Non-pigmented ciliary epithelial cell (primary cell): ENCODE measurements at places on chromosomes 7 and 10.

DNA sequence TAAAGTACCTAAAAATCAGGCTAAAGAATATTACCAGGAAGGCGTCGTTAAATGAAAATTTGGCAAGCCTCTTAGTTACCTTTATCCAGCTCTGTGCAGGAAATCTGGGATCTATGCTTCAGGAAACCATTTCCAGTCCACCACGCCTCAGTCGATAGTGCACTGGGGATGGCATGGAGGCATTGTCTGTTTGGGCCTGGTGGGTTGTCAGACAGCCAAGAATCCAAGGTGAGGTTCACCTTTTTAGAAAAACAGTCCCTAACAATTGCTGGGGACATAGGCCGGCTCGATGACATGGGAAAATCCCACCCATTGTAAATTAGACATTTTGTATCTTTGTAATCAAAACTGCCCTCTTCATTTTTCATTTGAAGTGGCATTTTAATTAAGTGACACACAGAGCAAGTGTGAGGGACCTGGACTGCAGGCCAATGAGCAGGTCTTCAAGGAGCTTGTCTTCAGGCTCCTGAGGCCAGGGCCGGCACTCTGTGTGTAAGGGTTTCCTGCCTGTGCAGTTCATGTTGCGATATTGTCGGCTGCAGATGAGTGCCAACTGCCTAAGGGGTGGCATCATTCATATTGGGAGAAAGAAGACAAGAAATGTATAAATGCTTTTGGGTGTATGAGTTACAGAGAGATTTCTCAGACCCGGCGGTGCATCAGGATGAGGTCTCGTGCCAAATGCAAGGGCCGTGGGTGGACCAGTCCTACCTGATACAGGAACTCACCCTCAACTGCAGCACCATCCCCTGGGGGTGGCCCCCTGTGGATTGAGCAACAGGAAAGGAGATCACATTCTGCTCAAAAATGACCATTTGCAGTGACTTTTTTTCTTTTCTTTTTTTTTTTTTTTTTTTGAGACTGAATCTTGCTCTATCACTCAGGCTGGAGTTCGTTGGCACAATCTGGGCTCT, 80.8 kb downstream of the PTPRE start:
- DNase-seq: no peak

DNA sequence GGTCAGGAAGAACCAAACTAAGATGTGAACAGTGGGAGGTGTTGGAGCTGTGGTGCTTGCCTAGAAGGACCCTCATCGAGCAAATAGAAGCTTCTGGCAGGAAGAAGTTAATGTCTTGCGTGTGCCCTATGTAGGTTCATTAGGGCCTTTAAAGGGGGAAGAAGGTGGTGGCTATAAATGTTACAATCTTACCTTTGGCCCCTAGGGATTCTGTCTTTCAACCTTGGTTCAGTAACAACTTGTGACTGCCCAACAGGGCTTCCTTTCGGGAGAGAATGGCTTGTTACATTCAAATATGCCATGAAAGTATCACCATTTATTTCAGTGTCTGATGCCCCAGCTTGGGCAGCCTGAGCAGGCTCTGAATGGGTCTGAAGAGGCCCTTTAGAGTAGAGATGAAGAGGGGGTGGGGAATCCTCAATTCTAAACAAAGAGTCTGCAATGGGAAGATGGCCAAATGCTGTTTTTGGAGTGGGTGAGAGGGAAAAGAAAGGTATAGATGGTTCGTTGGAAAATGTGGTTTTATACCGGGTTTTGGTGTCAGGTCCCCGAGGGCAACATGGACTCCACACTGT, 108.0 kb downstream of the TCF7L2 start:
- no peak for DNase-seq

DNA sequence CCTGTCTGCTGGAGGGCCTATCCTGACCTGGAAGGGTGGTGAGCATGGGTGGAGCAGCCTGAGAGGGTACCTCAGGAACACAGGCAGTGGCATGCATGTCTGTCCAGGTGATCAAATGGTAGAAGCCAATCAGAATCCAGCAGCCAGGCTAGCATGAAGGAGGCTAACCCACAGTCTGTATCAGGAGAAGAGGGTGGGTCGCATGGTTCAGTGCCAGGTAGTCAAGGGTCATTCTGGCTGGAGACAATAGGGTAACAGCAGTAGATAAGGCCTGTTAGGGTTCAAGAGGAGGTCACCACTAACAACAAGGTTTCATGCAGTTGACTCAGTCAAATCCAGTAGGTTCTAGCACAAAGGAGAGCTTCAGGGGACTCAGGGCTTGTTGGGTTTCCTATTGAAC, 10.4 kb downstream of the ALDH18A1 start:
- no peak for DNase-seq

- DNase-seq: no peak
Measured at GRCh38 chr10:132855889-132856288, 69.9 kb upstream of the NKX6-2 start.

- DNase-seq: no peak
Measured at GRCh38 chr7:154844955-154845354, 158.0 kb downstream of the PAXIP1 start.

DNA sequence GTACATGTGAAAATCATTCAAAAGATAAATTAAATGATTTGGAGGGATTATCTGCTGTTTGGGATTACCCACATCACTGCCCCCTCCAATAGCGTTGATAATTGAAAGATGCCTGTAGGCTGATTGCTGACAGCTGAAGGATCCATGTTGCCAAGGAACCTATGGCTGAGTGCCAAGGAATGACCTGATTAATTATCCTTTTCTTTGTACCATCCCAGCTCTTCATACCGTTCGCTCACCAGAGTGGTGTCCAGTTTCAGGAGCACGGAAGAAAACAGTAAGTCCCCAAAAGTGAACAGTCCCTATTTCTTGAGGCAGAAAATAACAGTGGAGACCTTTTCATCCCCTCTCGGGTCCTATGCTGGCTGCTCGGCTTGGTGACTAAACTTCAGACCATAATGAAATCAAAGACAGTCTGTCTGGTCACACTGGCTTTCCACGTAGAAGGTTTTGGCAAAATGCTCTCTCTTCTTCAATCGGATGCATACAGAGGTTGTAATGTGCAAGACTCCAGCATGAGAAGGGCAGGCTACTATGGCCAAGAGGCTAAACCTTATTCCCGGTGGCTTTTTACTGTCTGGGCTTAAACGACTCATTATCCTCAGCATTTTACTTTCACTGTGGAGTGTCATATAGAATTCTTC, 108.8 kb downstream of the SPAG6 start:
- DNase-seq: no peak

- no peak for DNase-seq
Measured at GRCh38 chr10:120473593-120473992, 16.6 kb downstream of the PLPP4 start.

- DNase-seq: no peak
Measured at GRCh38 chr10:14770927-14771326, 3.8 kb downstream of the FAM107B start.

DNA sequence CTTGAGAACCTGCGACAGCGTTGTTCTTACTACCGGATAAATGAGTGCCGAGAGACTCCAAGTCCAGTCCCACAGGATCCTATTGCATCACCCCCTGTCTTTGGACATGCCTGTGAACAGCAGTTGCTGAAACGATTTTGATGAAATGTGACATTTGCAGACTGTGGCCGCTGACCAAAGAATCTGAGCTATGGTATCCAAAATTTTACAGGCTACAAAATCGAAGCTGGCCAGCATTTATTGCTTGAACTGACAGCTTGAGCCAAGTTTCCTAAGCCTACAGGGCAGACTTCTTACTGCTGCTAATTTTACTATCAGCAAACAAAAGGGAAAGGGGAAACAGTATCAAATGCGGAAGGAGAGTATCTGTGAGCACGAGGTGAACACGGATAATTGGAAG, 12.1 kb upstream of the NPVF start:
- no peak for DNase-seq

DNA sequence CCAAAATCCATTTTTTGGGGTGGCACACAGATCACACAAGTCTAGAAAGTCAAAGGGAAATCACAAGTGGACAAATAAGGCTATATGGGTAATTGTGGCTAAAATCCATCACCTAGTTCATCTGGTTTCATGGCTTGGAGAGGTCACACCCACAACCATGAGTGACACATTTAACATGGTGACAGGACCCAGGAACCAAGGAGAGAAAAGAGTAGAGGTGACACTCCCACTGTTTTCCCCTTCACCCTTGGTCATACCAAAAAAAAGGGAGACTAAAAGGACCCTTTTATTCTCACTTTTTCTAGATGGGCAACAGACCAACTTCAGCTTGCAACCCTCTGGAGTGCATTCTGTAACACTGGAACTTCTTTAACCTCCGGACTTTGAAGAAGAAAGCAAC, 46.2 kb upstream of the ZNF107 start:
- no peak for DNase-seq

GRCh38 chr7:130505753-130506152, 13.9 kb downstream of the MEST start:
- DNase-seq: peak; percentile 42

GRCh38 chr7:151113344-151114150, 27.3 kb downstream of the AGAP3 start:
- no peak for DNase-seq

DNA sequence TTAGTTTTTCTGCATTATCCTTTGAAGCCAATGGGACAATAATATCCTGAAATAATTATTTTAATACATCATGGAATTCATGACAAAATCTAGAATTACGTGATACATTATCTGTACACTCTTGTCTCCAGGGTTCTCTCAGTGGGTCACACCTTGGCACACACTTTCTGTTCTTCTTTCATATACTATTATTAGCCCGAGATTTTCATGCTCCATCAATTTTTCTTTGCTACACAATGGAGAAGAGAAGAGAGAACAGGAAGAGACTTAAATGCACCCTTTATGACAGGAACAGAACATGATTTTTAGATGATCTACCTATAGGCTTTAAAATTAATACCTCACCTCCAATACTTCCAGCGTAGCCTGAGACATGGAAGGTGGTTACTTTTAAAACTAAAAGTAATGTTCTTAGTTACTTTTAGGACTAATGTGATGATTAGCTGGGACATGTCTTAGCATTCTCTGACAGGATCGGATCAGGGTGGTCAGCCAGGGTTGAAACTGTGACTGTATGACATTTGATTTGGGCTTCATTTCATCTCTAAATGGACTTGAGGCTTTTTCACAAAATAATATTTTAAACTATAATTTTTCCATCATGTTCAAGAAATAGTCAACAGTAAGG, 148.2 kb upstream of the WNT16 start:
- DNase-seq: no peak
